NCI-H1048 (cell line): ENCODE measurements at places on chromosomes 1 and 21.
A peak's percentile ranks its signal among the peaks of the same experiment; 100 is the strongest.

GRCh38 chr1:241097479-241097878 lies 259.5 kb downstream of the RGS7 start:
- DNase-seq, result no peak

- DNase-seq, result no peak
Observed at GRCh38 chr1:181413195-181413815, 70.0 kb upstream of the CACNA1E start.

GRCh38 chr1:150072959-150073358 lies 5.4 kb downstream of the VPS45 start:
- DNase-seq, result no peak

DNA sequence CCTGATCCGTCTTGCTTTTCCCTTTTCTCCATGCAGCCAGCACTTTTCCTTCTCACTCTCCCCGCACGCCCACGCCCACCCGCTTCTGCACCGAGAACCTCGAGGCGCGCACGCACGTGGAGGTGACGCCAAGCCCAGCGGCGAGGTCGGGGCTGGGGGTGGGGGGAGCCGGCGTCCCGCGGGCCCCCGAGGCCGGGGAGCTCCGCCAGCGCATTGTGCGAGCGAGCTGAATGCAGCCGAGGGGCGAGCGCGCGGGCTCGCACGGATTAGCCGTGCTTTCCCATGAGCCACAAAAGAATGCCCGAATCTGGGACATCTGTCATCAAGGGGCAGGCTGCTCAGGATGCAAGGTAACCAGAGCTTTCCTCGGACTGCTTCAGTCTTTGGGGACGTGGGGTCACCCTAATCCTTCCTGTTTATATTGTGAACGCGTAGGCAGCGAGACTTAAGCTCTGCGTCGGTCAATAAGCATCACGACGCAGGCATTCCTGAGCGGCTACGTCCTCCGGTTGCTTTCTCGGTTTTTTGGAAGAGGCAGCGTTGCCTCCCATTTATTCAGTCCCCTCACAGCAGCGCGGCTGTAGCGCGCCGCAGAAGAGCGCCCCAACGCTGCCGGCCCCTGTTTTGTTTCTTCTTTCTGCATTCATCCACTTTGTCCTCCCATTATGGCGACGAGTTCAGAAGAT lies 67.3 kb upstream of the AKT3 start:
- no peak for DNase-seq

- no peak for DNase-seq
Observed at GRCh38 chr1:199218533-199218932, 579.7 kb downstream of the PTPRC start.

GRCh38 chr1:39091845-39092645 lies 65.9 kb downstream of the NDUFS5 start:
- no peak for DNase-seq

DNA sequence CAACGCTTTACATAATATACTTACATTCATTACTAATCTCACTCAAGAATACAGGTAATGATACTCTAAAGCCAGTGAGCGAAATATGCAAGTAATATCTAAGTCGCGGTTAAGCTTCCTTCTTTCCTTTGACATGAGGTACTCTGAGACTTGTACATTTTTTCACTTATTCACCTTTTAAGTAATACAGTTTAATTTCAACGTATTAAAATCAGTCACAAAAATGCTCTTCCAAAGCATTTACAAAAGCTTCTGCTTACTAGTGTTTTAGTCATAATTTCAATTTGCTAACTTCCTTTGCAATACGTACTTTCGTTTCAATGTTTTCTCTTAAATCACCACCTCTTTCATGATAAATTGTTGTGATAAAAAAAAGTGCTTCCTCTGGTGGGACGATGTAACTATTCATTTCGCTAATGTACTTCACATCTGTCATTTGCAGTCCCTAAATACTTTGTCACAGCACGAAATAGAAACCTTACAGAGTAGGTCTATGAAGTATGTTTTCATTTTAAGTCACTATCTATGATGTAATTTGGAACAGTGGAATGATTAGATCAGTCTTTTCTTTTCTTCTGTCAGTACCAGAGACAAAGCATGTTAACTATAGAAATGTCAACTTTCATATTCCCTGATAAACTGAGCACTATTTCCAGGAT lies 34.0 kb upstream of the ADGRL4 start:
- no peak for DNase-seq

DNA sequence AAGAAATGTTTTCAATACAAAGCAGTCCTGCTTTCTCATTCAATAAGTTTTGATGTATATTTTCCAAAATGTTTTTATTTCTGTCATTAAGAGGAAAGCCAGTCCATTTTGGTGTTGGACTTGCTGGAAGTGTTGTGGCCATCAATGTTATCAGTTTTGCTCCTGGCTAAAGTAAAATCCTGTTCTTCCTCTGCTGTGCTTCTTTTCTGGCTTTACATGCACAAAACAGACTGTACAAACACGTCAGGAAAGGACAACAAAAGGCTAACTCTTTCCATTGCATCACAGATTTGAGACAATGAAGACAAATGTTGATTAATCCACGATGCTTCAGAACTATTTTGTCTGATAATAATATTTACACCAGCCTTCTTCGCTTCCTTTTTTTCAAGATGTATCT lies 735.4 kb downstream of the LTN1 start:
- DNase-seq, result no peak

DNA sequence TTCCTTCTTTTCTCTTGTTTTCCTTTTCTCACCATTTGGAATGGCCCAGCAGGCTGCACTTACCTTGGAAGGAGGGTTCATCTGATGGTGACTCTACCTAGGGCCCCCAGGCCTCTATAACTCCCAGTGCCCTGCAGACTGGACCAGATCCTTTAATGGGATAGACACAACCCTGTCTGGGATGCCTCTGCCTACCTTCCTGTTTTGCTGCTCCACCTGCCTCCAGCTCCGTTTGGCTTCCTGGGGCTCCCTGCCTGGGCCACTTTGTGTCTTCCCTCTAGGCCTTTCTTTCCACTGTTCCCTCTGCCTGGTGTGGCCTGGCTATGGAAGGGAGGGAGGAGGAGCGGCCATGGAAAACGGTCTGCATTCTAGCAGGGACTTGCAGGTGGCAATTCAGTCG lies 7.5 kb downstream of the PCSK9 start:
- no peak for DNase-seq

- no peak for DNase-seq
Observed at GRCh38 chr1:94335950-94336349, 82.2 kb upstream of the ABCD3 start.

GRCh38 chr1:36387141-36387949 lies 1.6 kb upstream of the STK40 start:
- no peak for DNase-seq

DNA sequence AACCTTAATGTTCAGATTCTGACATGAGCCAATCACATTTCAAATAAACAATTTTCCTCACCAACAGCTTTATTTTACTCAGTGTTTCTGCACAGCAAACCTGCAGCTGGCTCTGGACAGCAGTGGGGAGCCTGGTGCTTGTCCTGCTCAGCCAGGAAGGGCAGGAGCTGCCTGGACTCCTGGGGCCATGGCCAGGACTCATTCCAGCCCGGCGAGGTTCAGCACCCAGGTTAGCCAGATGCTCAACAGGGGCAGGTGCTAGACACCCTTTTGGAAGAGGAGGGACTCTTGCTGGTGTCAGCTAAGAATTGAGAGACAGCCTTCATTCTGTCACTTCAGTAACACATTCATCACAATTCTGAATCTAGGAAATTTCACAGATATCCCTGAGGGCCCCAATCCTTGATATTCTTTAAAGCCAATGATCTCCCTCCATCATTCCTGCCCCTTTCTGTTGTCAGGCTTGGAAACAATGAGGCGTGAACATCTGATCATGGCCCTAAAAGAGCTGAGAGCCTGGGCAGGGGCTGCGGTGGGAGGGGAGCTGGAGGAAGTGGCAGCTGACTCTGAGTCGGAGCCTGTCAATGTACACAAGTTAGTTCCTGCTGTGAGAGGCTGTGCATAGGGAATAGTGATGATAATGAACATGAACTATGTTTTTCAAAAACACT lies 251.3 kb downstream of the SDCCAG8 start:
- no peak for DNase-seq

- no peak for DNase-seq
Observed at GRCh38 chr1:22612671-22613571, 23.5 kb upstream of the C1QA start.

DNA sequence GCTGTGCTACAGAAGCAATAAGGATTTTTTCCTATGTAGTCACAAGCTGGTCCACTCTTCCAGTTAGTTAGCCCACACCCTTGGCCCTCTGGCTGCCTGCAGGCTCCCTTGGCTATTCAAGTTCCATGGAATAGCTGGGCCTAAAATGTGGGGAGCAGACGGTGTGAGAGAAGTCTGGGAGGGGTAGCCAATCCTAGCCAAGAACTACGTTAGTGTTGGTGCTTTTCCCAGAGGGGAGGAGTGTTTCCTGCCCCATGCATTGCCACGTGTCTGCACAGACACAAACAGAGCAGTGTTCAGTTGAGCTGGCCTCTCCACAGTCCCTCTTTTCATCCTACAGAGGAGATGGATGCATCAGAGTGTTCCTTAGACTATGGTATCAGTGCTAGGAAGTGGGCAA lies 59.0 kb upstream of the IPO9 start:
- DNase-seq, result no peak

DNA sequence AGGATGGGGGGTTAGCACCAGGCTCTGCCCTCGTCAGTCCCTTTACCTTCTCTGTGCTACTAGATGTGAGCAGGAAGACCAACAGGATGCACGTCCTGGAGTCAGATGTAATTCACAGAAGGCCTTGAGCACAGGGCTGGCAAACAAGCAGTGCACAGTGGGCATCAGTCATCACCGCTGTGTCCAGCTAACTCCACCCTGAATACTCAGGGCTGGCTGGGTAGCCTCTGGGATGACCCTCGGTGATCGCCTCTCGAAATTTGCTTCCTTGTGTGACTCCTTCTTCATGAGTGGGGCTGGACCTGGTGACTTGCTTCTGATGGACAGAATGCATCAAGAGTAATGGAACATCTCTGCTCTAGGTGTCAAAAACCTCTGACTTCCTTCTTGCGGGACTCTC lies 92.2 kb upstream of the TMPRSS2 start:
- no peak for DNase-seq

DNA sequence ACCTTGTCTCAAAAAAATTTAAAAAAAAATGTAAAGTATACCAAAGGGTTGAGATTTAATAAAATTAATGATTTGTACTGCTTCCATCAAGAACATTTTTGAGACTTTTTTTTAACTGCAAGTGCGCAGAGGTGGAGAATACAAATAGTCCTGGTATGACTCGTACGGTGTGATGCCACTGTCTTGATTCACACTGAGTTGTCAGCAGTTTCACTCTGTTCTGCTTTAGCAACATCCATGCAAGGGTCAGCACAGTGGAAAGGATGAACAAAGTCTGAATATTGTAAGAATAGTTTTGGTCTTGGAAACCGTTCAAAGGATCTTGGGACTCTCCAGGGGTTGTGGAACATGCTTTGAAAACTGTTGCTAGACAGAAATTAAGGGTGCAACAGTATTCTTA lies 40.2 kb downstream of the EXO1 start:
- no peak for DNase-seq

DNA sequence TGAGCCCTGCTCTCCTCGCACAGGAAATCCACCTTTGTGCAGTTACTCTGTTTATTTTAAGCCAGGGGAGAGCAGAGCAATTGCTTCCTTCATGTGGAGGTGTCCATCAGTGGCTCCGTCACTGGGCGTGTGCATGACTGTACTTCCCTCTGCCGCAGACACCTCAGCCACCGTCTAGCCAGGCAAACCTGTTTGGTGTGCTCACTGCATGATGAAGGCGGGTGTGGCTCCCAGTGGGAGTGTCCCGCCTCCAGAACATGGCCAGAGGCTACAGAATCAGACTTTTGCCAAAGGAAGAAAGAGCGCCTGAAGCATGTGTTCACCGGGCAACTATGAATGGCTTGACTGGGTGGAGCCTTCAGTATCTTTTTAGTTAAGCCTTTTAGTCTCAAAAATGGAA lies 26.1 kb upstream of the LAMC2 start:
- DNase-seq, result peak; percentile 59

GRCh38 chr1:240496356-240496755 lies 115.6 kb downstream of the GREM2 start:
- DNase-seq, result no peak

DNA sequence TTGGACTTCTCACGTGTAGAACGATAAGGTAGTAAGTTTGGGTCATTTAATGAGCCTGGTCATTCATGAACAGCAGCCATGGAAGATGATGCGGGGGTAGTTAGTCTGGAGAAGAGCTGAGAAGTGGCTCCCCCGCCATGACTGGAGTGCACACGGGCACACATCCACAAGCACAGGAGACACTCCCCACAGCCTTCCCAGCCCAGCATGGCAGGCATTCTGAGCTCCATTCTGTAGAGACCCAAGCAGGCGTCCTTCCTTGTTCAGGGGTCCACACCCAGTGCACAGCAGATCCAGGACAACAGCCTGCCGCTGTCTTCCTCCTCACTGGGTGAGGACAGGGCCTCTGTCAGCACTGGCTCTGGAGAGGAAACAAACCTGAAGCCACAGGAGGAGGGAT lies 57.0 kb downstream of the SCCPDH start:
- no peak for DNase-seq

- no peak for DNase-seq
Observed at GRCh38 chr1:101285922-101286570, 49.2 kb downstream of the S1PR1 start.

DNA sequence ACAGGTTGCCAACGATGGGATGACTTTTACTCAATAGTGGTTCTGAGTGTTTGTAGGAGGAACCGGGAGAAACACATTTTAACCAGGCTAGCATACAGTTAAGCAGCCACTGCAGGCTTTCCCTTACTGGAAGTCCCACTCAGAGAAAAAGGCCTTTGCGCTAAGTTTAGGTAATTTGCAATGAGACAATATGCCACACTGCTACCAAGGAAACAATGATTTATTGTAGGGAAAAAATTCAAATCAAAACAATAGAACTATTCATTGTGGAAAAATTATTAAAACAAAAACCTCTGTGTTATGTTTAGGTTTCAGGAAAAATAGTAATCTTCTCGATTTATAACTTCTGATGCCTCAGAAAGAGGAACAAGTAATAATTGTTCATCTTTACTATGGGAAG lies 51.4 kb upstream of the CR2 start:
- peak; percentile 87 for DNase-seq

DNA sequence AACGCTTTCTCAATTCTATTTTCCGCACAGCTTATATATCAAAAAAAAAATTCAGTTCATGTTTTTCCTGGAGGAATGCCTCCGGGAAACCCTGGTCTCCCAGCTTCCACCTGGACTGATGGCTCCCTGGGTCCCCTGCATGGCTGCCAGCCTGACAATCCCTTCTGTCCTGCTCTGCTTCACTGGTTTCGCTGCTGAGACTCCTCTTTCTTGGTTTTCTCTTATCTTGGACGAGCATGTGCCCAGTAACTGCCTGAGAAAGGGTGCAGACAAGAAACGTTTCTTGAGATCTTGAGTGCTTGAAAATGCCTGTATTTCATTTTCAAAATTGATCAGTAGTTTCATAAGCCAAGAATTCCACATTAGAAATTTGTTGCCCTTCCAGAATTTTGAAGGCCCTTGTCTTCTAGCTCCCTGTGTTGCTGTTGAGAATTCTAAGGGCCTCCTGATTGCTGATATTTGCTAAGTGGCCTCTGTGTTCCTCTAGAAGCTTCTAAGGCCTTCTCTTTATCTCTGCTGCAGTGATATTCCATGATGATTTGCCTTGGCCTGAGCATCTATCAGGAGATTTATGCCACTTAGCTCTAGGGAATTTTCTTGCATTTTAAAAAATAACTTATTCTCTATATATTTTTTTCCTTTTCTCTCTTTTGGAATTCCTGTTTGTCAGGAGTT lies 44.7 kb downstream of the ETS2 start:
- no peak for DNase-seq

- no peak for DNase-seq
Observed at GRCh38 chr1:245880754-245881403, 626.2 kb downstream of the SMYD3 start.
